HepG2 (cell line): ENCODE measurements at places on chromosomes 1 and 21. TPM values are rescaled to one million over a fixed set of nuclear protein-coding genes. Genes with fewer than 3 reads are reported as not detected.

CELF3 gene
- polyA plus RNA-seq, result not detected in 2 replicates

GRCh38 chr1:152053375-152053774 is 16.6 kb upstream of the S100A11 start:
- no peak for DNase-seq

CLIC6 gene
- polyA plus RNA-seq, result not detected in 2 replicates

PUM1 gene
- polyA plus RNA-seq, result 91.0 and 95.0 TPM in 2 replicates

GRCh38 chr1:183423541-183423940 is 5.4 kb upstream of the NMNAT2 start:
- DNase-seq, result no peak

EPHA2 gene
- 53.6 and 62.5 TPM in 2 replicates for polyA plus RNA-seq

- no peak for DNase-seq
These were observed 23.6 kb upstream of the PLEKHA6 start for GRCh38 chr1:204383163-204383904.

- DNase-seq, result peak; percentile 77
These were observed 756 bp downstream of the PHGDH start for GRCh38 chr1:119712342-119713038.

DNA sequence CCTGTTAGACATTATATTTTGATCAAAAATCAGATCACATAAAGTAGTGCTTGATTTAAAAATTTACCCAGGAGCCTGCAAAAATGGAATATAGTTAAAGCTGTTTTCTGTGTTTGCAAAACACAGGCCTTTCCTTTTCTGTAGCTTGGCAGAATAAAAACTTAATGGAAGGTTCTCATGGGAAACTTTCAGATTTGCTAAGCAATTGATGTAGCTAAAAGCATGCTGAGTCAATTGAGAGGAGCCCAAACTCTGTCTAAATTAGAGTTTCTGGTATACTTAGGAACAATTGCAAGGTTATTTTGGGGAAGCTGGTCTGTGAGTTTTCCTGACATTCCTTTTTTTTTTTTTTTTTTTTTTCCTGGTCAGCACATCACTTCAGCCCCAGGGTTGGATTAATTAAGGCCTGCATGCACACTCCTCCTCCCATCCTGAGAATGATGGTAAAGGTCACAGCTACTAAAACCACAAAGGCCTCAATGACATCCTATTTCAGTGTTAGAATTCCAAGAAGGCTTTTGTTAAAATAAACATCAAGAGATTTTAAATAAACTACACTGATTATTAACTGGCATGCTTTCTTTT is 608.7 kb downstream of the PLPP3 start:
- DNase-seq, result no peak

VSIG8 gene
- polyA plus RNA-seq, result not detected in 2 replicates

- no peak for DNase-seq
These were observed 137.2 kb upstream of the ETS2 start for GRCh38 chr21:38668541-38668940.

DNA sequence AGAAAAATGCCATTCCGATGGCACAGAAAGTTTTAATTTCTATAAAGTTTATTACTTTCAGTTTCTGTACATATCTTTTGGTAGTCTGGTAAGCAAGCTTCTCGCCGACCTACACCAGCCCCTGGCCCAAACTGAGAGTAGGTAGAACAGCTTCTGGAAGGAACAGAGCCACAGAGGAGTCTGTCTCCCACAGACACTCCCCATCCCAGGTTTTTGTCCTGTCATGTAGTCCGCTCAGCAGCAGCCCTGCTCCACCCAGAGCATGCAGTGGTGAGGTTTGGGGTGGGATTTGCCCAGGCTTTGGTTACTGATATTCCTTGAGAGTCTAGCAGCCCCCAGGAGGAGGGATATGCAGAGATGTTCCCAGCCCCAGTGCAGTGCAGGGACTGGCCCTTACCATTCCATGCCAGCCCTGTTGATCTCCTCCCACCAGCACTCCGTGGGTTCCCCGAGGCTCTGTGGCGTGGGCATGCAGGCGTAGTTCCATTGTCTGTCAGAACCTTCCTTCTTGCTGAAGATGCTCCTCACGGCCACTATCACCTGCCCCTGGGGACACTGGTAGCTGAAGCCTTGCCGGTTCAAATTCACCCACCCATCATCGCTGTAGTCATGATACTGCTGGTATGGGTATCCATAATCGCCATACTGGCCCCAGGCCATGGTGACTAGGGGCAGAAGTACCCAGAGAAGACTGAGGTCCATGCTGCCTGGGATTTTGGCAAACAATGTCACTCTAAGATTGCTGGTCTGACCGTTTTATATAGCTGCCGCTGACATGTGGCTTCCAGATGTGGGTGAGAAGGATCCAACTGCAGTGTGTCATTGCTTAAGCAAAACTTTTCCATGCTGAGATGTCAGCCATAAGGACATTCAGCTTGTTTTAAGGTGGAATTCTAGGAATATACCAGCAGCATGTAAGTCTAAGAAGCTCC is at the start of gene DPT:
DPT (minus strand) TSS at position 734 of the 932 bp plus-strand sequence; CDS start at position 702, 32 bp downstream.
- no peak for DNase-seq

GRCh38 chr21:46607636-46608035 is 2.8 kb upstream of the S100B start:
- DNase-seq, result no peak

DNA sequence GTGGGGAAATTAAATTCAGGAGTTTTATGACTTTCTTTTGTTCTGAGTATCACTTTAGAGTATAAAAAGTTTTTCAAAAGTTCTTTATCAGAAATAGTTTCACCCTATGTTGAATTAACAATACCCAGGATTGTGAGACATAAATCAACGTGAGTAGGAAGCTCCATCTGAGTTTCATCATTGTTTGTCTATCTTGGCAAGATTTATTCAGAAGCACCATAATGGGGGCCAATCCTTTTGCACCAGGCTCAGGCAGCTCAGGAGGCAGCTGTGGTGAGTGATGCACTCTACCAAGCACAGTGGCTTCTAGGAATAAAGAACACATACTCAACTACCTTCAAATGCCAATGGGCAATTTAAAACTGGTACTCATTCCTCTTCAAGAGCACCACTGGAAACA is 12.0 kb downstream of the CREG1 start:
- no peak for DNase-seq

- DNase-seq, result no peak
These were observed 25.1 kb upstream of the CSF1 start for GRCh38 chr1:109885589-109885988.

GRCh38 chr1:176628775-176629174 is 165.8 kb downstream of the PAPPA2 start:
- no peak for DNase-seq

- no peak for DNase-seq
These were observed 191.9 kb upstream of the DUSP10 start for GRCh38 chr1:221933814-221934213.

- peak; percentile 35 for DNase-seq
These were observed 13.6 kb downstream of the LRRC42 start for GRCh38 chr1:53959664-53960250.
